ENCODE measurements at places on chromosomes 7 and 10.

- DNase-seq = peak; percentile 83
These were observed 353.4 kb downstream of the DNAJB6 start for GRCh38 chr7:157690058-157690832.

GRCh38 chr7:131606346-131607290, 50.2 kb upstream of the PODXL start:
- peak; percentile 27 for DNase-seq

DNA sequence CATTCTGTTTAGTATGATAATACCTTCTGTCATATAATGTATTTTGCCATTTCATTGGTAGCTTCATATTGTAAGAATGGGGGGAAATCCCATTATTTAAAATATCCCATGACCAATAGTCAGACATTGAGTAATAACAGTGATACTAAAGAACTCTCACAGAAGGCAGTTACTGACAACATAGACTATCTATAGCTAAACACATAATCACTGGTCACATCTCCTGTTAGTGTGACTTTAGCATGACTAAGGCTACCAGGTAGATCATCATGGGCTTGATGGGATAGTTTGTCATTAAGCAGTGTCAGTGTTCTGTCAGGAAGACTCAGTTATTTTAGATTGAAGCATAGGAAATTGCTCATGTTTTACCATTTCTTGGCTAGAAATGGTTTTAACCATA, 16.4 kb downstream of the OPN1SW start:
- DNase-seq = no peak

DNA sequence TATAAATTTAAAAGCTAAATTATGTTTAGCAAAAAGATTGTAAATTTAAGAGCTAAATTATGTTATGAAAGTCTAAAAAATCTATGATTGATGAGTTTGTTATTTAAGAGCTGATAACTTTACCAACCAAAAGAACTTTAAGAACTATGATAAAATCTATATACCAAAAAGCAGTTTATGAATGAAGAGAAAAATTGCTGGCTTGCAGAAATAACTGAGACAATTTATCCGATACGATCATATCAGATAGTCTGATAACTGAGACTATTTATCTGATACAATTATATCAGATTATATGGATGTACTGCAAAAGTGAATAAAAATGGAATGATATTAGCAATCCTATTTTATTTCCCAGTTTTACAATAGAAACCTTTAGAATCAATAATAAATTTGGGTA, 50.2 kb downstream of the IQUB start:
- no peak for DNase-seq

GRCh38 chr7:150329331-150330120, 6.2 kb upstream of the ACTR3C start:
- DNase-seq = no peak

GRCh38 chr7:65448816-65449504, 75.3 kb downstream of the ZNF92 start:
- no peak for DNase-seq

GRCh38 chr10:119826771-119827170, 45.9 kb downstream of the MCMBP start:
- no peak for DNase-seq

GRCh38 chr10:125291836-125292235, 131.5 kb upstream of the CTBP2 start:
- no peak for DNase-seq

GRCh38 chr10:112006831-112007230, 176.7 kb downstream of the GPAM start:
- DNase-seq = no peak

- DNase-seq = no peak
These were observed 58.3 kb upstream of the PPP2R2D start for GRCh38 chr10:131842351-131843088.

DNA sequence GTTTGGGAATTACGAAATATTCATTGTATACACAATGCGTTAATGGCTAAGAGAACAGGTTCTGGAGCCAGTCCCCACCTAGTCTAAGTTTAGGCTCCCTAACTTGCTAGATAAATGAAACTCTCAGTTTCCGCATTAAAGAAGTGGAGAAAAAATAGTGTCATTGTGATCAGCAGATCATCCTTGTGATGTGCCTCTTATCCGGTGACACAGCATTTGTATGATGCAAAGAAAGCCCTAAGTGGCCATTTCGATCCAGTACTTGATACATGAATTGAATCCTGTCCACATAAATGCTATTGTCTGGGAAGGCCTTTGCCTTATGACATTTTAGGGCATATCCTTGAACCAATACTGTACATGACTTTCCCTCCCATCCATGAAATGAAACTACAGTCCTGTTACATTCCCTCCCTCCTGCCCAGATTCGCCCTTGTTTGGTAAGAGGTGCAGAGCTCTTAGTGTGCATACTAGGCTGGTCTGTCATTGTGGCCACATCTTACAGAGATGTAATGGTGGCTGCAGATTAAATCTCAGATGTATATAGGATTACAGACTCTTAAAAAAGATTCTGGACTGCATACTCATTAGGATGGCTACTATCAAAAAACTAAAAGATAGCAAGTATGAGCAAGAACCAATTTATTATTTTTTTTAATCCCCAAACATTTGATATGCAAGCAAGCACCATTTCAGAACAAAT, 80.9 kb downstream of the LRRC4 start:
- DNase-seq = no peak

GRCh38 chr7:96548664-96549063, 161.0 kb downstream of the SEM1 start:
- peak; percentile 7 for DNase-seq

DNA sequence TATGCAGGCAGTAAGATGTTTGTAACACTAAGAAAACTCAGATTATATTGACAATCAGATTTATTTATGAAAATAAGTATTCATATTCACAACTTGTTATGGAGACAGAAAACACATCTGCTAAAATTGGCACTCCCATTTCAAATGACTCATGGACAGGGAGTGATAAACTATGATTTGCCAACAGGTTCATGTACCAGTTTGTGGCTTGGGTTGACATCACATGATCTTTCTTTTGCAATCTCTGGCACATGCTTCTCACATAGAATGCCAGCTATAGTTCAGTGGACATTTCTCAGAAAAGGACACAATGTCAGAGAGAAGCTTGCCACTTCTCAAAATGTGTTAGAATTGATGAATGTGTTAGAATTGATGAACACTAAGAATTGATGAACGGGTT, 663.2 kb upstream of the ANKRD30A start:
- no peak for DNase-seq

GRCh38 chr10:76245951-76246495, 814.6 kb downstream of the LRMDA start:
- no peak for DNase-seq

- no peak for DNase-seq
These were observed 303.5 kb downstream of the PAXIP1 start for GRCh38 chr7:154699417-154699816.

GRCh38 chr7:116429986-116430619, 69.4 kb upstream of the CAV2 start:
- DNase-seq = no peak

DNA sequence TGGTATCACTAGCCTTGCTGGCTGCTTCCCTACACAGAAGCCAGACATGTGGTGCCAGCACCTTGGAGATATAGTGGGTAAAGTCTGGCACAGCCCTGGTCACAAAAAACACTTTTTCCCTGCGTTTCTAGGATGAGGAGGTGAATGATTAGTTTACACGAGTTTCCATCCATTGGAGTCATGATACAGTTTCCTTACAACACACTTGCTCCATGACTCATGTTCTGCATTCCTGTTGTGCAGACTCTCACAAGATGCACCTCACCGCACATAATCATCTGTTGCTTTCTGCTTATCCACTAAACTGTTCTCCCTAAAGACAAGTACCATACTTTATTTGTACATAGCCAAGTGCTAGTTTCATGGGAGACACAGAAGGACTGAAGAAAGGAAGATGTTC, 747.1 kb upstream of the GALNT17 start:
- DNase-seq = no peak

GRCh38 chr10:131832056-131832685, 68.6 kb upstream of the PPP2R2D start:
- no peak for DNase-seq

GRCh38 chr7:148385009-148385682, 205.4 kb upstream of the C7orf33 start:
- DNase-seq = no peak

GRCh38 chr10:89458291-89458690, 43.9 kb downstream of the IFIT5 start:
- DNase-seq = no peak

DNA sequence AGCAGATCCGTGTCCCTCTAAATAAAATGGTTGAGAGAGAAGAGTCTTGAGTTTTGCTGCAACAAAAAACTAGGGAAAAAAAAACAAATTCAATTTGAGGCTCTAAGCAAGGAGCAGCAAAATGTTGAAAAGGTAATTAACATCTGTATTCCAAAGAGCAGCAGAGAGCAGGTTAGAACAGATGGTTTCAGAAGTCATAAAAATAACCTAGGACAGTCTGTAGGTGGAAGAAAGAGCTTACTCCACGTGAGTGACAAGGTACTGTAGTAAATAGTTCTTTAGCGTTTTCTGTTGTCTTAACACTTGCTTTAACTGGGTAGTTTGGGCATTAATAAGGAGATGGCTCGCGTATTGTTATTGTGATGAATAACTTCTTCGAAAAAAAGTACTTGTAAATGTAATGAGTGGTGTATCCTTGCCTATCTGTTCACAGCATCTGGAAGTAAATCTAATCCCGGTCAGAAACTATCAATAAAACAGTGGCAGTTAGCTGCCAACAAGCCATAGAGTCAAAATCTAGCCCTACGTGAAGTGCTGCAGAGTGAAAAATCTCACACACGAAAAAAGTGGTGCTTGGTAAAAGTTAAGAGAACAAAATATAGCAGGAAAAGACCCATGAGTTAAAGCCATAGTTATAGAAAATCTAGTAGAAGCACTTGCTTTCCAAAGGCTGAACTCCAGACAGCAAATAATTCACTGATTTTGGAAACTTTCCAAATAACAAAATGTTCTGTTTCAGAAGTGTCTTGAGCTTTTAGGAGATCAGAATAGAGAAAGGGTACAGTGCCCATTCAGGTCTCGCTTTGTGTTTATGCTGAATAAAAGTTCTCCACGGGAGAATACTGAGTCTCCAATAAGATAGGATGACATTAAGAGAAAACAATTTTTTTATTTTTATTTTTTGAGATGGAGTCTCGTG, 49.3 kb upstream of the PARD3 start:
- DNase-seq = no peak

GRCh38 chr7:103996639-103997038, 7.2 kb upstream of the RELN start:
- no peak for DNase-seq

DNA sequence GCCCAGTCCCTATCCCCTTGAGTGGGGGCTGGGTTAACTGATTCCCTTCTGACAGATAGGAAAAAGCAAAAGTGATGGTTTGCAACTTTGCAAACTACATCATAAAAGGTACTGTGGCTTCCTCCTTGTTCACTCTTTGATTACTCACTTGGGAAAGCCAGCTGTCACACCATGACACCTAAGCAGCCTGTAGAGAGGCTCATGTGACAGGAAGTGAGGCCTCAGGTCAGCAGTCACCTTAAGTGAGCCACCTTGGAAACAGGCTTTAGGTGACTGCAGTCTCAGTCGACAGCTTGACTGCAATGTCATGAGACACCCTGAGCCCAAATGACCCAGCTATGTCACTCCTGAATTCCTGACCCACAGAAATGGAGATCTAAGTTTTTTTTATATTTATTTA, 4.3 kb upstream of the CHCHD2 start:
- DNase-seq = peak; percentile 66

GRCh38 chr7:76074972-76075370, 27.1 kb downstream of the MDH2 start:
- no peak for DNase-seq

- no peak for DNase-seq
These were observed 47.8 kb upstream of the PAX2 start for GRCh38 chr10:100697631-100698030.

DNA sequence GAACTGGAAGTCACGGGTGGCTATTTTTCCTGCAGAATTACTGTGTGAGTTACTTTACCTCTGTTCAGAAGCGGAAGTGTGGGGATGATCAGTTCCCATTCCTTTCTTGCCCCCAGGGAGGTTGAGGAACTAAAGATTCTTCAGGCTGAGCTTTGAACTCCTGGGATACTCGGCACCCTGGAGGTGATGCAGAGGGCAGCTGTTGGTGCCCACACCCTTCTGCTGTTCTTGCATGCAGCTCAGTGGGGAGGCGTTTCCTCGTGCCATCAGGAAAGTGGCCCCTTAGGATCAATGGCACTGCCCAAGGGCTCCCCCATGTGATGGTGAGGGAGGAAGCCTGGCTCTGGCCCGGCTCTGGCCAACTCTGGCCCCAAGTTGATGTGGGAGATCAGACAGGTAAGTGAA, 44.7 kb upstream of the MXI1 start:
- DNase-seq = no peak

DNA sequence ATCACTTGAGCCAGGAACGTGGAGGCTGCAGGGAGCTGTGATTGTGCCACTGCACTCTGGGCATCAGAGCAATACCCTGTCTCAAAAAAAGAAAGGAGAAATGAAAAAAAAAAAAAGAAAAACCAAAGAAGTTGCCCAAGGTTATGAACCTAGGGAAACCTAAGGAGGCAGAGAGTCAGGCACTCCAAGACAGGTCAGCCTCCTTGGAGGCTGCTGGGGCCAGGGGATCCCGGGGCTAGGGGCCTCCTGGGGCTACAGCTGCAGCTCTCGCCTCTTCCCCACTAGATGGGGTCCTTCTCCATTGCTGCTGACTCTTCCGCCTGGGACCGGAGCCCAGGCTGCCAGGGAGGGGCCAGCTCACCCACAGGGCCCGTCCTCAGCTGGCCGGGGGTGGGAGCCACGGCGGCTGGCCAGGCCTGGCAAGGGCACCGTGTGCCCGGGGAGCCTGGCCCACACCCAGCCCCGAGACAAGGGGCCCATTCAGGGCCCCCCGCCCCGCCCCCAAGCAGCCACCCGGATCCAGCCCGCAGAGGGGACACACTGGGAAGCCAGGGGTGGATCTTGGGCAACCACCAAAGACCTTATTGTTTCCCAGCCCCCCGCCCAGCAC, 1.7 kb upstream of the SPACDR start:
- DNase-seq = no peak

GRCh38 chr7:158685693-158686092, 18.9 kb downstream of the NCAPG2 start:
- DNase-seq = no peak

DNA sequence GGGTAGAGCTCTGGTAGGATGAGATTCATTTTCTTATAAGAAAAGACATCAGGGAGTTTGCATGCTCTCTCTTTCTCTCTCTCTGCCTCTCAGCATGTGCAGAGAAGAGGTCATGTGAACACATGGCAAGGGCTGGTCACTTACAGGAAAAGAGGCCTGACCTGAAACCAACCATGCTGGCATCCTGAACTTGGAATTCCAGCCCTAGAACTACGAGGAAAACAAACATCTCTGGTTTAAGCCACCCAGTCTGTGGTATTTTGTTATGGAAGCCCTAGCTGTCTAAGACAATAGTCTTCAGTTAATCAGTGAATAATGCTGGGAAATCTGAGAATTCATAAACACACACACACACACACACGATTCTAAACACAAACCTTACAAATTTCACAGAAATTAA, 1104.2 kb upstream of the LRRN3 start:
- DNase-seq = no peak

- DNase-seq = no peak
These were observed 83.8 kb downstream of the SPAG6 start for GRCh38 chr10:22429146-22429545.

- no peak for DNase-seq
These were observed 144.0 kb upstream of the CCDC6 start for GRCh38 chr10:60050366-60050765.

GRCh38 chr7:70338015-70338414, 739.7 kb downstream of the AUTS2 start:
- no peak for DNase-seq

- peak; percentile 44 for DNase-seq
These were observed 325.5 kb upstream of the C7orf33 start for GRCh38 chr7:148264933-148265557.
